Endothelial cell of umbilical vein (primary cell): ENCODE measurements at places on chromosomes 11 and 22. TPM values are rescaled to one million over a fixed set of nuclear protein-coding genes. Genes with fewer than 3 reads are reported as not detected.

DNA sequence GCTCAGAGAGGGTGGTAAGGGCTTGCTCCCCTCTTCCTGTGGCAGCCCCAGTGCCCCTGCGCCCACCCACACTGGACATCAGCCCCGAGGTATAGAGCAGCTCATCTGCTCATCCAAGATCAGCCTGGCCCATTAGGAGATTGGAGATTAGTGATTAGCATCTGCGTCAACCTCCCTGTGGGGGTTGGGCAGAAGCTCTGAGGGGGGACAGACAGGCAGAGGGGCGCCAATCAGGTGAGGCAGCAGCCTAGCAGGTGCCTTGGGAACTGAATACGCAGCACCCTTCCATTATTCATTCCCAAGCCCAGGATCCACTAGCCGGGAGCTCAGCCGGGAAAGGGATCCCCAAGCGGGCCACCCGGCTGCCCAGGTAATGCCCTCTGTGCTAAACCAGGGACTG is 11.0 kb downstream of the SMTN start:
- DNase-seq, result no peak

DNA sequence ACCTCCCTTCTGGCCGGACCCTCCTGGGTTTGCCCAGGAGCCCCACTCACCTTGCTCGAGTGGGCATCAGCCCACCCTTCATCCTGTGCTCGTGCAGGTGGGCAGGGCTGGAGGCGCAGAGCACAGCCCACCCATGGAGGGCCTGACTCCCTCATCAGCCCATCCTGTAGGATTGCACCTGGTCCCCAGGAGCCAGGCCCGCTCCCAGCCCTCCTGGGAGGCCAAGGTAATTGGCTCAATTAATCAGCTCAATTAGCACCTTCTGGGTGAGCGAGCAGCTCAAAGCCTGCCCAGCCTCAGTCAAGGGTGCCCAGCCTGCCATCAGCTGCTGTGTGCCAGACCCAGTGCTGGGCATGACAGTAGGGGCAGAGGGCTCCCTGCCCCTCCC is 58.1 kb upstream of the NECTIN1 start:
- no peak for DNase-seq

DNA sequence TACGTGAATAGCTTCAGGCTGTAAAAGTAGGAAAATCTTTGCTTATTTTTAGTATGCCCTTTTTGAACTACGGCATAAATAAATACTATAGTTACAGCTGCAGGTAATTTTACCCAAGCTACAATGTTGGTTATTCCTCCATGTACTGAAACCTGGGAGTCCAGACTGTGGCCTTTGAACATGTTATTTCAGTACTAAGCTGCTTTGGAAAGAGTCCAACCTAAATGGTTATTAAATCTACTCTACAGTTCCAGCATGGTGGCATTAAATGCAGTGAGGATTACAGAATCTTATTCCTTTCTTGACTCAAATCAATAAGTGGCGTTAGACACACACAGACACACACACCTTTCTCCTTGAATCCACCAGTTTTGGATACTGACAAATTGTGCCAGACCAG is 165.1 kb downstream of the MSANTD4 start:
- DNase-seq, result no peak

GRCh38 chr22:48963405-48963804 is 864.3 kb downstream of the BRD1 start:
- DNase-seq, result no peak

DNA sequence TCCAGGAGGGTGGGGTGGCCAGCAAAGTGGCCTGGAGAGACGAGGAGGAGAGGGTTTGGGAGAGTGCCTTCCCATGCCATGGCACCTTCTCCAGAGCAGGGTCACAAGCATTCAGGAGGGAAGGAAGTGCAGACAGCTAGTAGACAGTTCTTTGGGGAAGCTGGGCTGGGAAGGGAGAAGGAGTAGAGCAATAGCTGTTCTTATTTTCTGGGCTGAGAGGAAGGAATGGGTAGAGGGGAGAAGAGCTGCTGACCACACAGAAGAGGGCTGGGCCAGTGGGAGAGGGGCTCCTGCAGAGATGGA is 14.8 kb upstream of the PICK1 start:
- DNase-seq, result no peak

GRCh38 chr11:74272276-74272675 is 39.2 kb downstream of the P4HA3 start:
- no peak for DNase-seq

DNA sequence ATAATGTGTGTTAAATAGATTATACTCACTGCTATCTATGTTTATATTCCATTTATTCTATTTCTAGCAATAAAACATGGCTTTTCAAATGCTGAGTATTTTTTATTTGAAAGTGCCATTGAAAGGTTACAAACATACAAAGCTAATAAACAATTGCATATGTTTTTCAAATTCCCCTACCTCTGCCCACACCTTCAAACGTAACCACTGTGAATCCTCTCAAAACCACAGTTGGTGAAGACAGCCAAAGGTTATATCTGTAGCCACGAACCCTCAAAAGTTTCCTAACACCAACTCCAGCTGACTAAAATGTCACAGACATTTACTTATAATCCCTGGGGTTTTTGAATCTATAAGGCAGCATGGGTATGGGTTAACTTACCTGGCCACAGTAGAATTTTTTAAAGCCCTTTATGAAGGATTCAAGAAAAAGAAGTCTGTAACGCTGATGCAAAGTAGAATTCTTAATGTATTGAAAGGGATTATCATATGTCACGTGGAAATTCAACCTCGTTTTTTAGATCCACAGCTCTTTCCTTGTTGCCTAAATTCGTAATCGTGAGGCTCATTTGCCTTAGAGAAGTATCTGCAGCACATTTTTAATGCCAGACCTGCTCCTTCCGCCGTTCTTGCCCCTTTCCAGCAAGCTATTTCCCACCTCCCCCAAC is 122.5 kb upstream of the ZC3H12C start:
- no peak for DNase-seq

- DNase-seq, result no peak
Observed at GRCh38 chr22:17941471-17942406, 82.6 kb downstream of the MICAL3 start.

ZNHIT2 gene
- 9.0 and 9.2 TPM in 2 replicates for total RNA-seq

MRGPRE gene
- not detected in 2 replicates for total RNA-seq

FGF19 gene
- total RNA-seq, result not detected in 2 replicates

BRSK2 gene
- total RNA-seq, result 0.20 and 0.39 TPM in 2 replicates
